CD8-positive, alpha-beta memory T cell (primary cell): ENCODE measurements at places on chromosomes 4 and X. TPM values are rescaled to one million over a fixed set of nuclear protein-coding genes. Genes with fewer than 3 reads are reported as not detected.

GRCh38 chr4:53932796-53933610, 131.4 kb downstream of the CHIC2 start:
- no peak for DNase-seq

DNA sequence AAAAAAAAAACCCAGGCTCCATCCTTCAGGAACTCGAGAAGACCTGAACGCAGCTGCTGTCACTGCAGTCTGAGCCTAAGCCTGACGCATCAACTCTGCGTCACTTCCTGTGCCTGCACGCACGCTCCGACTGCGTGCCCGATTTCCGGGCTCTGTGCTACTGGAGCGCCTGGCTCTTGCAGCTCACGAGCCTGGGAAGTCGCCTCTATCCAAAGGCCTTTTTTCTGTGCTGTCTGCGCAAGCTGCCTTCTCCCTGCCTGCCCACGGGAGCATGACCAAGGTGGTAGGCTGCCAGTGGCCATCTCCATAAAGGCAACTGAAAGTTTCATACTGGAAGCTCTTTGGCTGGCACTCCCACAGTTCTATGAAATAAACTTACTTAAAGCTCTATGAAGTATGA, 9.9 kb upstream of the GASK1B start:
- no peak for DNase-seq

DNA sequence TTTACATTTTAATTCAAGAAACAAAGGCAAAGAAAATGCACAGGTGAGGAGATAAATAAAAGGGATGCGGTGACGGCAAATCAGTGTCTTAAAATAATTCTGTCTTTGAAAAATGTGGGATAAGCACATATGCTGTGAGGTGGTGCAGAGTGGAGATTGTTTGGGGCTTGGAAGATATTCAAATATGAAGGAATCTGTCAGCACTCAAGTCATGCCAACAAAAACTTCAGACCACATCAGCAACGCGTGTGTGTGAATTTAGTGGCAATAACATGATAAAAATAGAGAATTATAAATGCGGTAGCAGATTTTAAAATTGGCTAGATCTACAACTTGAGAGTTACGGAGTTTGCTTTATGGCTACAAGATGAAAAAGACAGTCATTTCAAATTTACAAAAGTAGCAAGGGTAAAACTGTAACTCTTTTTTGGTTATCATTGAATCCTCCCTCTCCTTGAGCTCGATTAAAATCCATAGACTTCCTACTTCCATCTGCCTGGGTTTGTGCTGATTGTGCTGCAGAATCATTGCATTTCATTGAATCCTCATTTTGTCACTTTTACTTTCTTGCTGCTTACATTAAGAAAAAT, 71.5 kb upstream of the VCX2 start:
- no peak for DNase-seq

GRCh38 chr4:151355155-151355554, 29.8 kb upstream of the SH3D19 start:
- no peak for DNase-seq

DNA sequence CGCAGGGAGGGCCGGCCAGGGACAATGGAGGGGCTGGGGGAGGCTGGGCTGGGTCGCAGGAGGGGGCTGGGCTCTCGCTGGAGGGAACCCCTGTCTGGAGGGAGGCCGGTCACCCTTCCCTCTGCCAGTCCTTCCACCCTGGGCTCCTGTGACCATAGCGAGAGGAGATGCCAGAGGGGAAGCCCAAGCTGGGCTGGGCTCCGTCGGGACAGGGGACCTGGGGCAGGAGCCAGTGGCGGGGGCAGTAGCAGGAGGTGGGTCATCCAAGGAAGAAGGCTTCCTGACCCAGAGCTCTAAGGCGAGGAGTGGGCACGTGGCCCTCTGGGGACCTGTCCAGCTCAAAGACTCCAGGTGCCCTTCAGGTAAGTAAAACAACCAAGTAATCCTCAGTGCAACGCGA, 16.9 kb downstream of the CTAG1B start:
- DNase-seq: no peak

DNA sequence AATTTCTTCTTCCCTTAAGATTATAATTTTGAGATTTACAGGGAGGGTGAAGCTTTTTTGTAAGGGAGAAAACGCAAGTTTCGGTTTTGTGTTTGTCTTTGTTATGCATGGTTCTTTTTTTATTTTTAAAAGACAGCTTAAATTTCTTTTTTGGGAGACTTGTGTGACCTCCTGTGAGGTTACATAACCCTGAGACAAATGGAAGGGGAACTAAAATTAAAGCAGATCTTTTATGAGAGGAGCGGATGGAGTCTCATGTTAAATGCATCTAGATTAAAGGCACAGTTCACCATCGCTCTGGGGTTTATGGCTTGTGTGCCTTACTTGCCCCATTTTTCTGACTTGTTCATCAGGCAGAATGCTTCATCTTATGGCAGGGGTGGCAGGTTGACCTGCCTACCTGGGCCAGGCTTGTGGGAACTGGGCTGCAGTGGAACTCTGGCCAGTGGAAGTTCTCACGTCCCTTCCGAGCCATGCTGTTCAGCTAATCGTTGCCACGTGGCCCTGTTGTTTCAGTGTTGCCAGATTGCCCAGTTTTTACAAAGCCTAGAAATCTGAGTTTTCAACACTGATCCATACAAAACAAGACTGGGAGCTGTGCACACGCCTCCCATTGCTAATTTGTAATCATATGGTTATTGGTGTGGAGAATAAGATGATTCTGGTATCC, 291.8 kb downstream of the ARHGAP10 start:
- DNase-seq: no peak

The PCSK1N gene
- polyA plus RNA-seq: 11.1 TPM

GRCh38 chr4:73539386-73539785, 57.8 kb downstream of the AFM start:
- no peak for DNase-seq

- DNase-seq: no peak
These were observed 496.6 kb downstream of the STIM2 start for GRCh38 chr4:27357283-27357682.

DNA sequence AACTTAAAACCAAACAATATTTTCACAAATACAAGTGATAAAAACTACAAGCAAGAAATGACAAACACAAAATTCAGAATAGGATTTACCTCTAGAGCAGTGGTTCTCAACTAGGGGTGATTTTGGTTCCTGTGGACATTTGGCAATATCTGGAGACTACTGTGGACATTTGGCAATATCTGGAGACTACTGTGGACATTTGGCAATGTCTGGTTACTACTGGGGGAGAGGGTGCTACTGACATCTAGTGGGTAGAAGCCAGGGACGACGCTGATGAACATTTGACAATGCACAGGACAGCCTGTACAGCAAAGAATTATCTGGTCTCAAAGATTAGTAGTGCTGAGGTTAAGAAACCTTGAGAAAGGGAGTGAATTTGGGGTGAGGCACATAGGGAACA, 169.8 kb downstream of the CLCN4 start:
- no peak for DNase-seq

- no peak for DNase-seq
These were observed 74.1 kb downstream of the EFNB1 start for GRCh38 chrX:68902706-68903504.

DNA sequence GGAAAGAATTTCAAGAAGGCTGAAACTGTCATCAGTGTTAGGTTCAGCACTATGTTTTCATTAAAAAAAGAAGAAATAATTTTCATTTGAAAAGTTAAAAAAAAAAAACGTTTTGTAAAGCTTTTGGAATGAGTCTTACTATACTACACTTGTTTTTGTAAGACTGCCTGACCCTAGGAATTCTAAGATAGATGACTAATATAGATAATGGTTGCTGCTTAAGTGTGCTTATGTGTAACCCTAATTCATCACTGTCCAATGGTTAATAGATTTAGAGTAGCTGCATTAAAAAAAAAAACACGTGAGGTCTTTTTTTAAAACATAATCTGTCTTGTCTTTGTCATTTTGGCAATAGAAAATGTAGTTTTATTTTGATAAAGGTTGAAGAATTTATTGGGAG, 323.2 kb downstream of the IL1RAPL1 start:
- DNase-seq: no peak

The PROM1 gene
- polyA plus RNA-seq: not detected

DNA sequence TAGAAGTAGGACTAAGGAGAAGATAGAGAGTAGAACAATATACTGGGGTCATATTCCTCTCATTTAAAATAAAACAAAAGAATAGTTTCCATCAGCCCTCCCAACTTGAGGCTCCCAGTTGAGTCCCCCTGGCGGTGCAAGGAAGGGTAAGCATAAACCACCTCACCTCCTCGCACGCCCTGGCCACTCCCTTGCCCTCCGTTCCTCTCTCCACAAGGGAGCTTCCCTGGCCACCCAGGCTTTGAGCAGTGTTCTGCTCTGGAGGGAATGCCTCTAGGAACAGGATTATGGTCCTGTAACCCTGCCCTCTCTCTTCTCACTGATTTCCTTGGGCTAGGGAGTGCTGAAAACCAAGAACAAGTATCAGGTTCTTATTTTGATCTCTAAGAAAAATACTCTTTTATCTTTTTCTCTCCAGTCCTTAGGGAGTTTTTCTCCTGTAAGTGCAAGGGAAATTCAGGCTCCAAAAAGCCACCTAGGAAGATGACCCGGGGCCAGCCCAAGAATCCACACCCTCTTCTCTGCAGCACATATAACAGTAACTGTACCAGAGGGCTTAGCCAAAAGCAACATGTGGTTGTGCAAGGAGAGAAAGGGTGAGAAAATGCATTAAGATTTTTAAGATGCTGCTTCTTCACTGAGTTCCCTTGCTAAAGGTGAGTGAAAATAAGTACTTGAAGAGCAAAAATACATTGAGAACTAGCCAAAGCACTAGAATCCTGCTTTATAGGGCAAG, 69.9 kb downstream of the USP38 start:
- no peak for DNase-seq

The LGI2 gene
- not detected for polyA plus RNA-seq

DNA sequence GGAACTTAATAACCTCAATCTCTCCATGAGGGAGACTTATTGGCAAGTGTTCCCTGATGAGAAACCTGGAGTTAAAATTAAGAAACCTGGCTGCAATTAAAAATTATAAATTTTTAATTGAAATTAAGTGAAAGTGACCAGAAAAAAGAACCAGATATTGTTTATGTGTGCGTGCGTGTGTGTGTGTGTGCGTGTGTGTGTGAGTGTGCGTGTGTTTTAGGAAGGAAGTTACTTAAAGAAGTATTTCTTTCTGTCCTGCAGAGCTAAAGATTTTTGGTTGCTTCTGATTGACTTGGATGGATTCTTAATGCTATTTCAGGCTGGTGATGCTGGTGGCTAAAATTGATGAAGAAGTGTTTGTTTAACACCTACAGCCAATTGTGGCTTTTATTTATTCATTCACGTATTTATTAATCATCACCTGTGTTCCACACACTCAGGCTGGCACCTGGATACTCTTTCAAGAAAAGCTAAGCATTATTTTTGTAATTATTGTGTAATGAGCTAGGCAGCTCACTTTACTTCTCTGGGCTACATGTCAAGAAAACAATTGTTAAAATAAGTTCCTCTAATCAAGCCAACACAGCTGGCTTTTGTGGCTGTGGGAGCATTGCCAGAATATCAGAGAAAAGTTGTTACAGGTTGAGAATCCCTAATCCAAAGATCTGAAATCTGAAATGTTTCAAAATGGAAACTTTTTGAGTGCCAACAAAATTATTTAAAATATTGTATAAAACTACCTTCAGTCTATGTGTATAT, 68.5 kb downstream of the CEP44 start:
- no peak for DNase-seq

The ANKRD50 gene
- polyA plus RNA-seq: 0.16 TPM

GRCh38 chr4:52751487-52751911, 274 bp upstream of the ERVMER34-1 start:
- no peak for DNase-seq

The DMP1 gene
- not detected for polyA plus RNA-seq

DNA sequence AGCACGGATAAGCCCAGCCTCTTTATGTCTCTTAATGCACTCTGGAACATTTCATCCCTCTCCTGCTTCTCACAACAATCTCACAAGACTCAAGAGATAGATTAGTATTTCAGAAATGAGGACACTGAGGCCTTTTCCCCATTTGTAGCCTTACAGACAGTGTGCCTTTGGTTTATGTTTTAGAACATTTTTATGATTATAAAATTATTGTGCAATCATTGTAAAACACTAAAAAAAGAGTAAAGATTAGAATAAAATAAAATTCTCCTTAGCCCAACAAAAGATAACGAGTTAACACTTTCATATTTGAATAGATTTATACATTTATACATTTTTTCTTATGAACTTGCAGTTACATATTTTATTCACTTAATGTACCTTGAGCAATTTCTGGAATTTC, 748.7 kb downstream of the TRIML1 start:
- no peak for DNase-seq

DNA sequence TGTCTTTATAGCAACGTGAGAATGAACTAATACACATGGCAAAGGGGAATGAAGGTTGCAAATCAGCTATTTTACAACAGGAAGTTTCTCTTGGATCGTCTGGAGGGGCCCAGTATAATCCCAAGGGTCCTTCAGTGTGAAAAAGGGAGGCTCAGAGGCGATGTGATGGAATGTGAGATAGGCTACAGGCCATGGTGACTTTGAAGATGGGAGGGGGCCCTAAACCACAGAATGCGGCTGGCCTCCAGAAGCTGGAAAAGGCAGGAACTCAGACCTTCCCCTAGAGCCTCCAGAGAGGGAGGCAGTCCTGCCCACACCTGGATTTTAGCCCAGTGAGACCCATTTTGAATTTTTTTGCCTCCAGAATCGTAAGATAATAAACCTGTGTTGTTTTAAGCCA, 69.4 kb upstream of the PGM2 start:
- DNase-seq: no peak

DNA sequence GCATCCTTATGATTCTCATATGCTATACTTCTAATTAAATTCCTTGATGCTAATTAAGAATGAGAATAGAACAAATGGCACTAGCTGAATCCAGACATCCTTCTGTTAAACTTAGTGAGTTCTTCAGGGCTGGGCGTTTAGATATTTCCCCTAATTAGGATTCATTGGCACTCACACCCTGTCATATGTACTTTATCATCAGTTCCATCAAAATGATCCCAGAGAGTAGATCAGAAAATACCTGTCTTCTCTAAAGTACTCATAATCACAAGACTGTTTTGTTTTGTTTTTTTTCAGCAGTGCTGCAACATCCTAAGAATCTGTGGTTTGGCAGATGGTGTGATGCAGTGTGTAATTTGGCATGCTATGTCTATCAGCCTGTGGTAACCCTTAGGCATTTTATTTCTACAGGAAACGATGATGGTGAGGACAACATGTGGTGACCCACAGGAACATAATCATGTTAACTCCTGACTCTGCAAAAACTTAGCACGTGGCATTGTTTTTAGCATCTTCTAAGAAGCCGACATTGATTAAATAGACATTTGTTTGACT, 2528.4 kb downstream of the ARAP2 start:
- no peak for DNase-seq

The CDS1 gene
- polyA plus RNA-seq: 0.28 TPM

The GPR143 gene
- polyA plus RNA-seq: 0.15 TPM

DNA sequence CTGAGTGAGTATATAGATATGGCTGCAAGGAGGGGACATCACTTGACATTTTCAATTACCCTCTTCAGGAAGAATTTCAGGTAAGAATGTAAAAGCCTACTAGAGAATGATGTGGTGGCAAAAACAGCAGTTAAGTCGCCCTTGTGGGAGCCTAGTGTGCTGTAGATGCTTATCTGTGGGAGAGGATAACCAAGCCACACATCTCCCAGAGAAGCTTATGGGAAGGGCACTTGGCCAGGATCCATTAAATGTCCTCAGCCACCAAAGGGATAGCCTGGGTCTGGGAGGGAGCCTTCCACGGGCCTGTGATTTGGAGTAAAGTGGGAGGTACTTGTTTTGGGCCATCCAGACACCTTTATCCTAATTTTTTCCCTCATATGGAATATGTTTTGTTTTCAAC, 41.3 kb upstream of the BCLAF3 start:
- no peak for DNase-seq
